ENCODE measurements at places on chromosomes 1 and 21.

GRCh38 chr1:26237230-26237966 lies 3.4 kb downstream of the CEP85 start:
- no peak for DNase-seq

DNA sequence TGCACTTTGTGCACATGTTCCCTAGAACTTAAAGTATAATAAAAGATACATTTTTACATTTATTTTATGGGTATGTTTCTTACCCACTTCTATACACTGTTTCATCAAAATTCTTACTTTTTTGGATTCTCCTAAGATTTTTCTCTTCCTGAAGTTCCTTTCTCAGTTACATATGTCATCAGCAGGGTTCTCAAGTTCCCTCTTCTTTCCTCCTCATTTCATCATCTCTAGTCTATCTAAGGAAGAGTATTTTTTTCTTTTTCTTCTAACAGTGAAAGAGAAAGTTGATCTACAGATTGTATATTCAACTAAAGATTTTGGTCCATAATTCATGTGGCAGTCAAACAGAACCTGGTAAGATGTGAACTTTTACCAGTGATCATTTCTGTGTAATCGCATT lies 41.2 kb upstream of the CYYR1 start:
- DNase-seq: no peak

DNA sequence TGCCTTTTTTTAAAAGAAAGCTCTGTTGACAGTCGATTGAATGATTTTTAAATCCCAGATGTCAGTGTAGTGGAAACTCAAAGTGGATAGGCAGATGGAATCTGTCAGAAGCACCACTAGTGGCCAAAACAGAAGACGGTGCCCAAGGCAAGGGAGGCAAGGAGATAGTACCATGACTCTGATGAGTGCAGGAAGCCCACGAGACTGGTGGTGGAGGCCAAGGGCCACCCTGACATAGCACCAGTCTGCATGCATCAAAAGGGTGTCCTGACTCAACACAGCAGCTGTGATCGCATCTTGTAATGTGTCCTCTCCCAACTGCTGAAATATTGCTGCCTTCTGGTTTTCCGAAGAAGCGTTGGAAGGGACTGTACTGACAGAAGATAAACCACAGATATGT lies 124.1 kb upstream of the PAPPA2 start:
- no peak for DNase-seq

GRCh38 chr1:19315378-19316198 lies 3.5 kb downstream of the SLC66A1 start:
- no peak for DNase-seq

- no peak for DNase-seq
Measured at GRCh38 chr1:30877205-30877912, 31.2 kb downstream of the SDC3 start.

- DNase-seq: no peak
Measured at GRCh38 chr1:31761883-31762282, 2.3 kb downstream of the ADGRB2 start.

GRCh38 chr1:201702936-201703335 lies 126.0 kb upstream of the IPO9 start:
- DNase-seq: no peak

DNA sequence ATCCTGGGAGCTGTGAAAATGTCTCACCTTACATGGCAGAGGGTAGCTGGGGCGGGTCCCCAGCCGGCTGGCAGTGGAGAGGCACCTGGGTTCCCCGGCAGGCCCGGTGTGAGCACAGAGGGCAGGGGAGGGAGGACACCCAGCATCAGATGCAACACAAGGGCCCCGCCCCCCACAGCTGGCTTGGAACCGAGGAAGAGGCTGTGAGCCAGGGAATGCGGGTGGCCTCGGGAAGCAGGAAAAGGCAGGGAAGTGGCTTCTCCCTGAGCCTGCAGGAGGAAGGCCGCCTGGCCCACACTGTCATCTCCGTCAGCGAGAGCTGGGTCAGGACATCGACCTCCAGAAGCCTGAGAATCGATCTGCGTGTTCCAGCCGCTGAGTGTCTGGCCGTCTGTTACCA lies 87.3 kb downstream of the SIK1 start:
- no peak for DNase-seq

DNA sequence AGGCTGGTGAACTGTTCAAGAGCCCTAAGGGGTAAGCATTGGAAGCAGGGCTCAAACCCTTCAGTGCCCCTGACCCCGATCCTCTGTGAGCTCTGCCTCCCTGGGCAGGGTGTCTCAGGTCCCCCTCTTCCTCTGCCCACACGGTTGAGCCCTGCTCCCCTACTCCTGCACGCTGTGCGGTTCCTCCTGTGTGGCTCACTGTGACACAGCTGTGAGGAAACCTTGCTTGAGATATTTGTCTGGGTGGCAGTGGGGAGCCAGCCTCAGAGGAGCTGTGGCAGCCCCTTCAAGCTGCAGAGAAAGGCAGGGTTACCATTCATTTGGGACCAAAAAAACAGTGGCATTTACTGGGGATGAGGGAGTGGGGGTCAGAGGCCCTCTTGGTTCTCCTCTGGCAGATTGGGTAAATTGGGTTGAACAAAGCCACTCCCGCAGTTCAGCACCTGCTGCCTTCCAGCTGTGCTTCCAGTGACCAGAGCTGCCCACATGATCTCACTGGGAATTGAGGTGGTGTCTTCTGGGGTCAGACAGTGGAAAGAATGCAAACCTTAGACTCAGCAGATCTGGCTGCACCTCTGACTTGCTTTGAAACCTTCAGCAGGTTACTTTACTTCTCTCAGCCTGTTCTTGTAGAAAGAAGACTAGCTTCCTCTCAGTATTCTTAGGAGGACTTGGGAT lies 60.6 kb upstream of the CD1D start:
- DNase-seq: no peak

DNA sequence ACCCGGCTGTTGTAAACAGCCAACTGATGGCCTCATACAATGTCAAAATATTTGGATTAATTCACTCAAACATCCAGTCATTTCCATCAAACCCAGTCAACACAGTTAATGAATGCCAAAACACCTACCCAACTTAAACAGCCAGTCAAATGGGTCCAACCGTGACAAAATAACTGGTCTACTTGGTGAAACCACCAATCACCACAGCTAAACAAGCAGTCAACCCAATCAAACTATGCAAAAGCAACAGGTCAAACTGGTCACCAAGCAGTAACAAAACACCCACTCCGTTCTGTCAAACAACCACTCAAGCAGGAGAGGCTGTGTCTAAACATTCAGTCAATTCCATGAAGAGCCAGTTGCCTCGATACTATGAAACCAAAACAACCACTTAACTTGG lies 119.2 kb downstream of the FOXD2 start:
- DNase-seq: no peak

GRCh38 chr21:14290576-14290975 lies 74.6 kb downstream of the RBM11 start:
- no peak for DNase-seq

DNA sequence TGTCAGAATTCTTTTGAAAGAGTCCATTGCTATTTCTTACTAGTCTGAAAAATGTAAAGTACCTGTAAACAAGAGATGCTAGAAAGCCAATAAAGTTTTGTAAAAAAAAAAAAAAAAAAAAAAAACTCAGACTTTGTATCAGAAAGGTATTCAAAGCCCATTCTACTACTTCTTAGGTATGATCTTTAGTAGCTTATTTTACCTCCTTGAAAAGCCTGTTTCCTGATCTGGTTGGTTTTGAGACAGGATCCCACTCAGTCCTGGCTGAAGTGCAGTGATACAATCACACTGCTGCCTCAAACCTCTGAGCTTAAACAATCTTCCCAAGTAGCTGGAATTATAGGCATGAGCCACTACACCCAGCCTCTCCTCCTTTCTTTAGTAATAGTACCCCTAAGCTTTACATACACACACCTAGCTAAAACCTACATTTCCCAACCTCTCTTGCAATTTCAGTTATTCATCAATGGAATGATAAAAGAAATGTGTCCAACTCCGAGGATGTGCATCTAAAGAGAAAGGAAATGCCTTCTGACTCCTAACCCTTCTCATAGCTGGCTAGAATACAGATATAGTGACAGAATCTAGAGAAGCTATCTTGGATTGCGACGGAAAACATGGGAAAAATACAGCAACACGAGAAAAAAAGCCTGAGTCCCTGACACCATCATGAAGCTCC lies 30.6 kb downstream of the EPS15 start:
- DNase-seq: no peak

DNA sequence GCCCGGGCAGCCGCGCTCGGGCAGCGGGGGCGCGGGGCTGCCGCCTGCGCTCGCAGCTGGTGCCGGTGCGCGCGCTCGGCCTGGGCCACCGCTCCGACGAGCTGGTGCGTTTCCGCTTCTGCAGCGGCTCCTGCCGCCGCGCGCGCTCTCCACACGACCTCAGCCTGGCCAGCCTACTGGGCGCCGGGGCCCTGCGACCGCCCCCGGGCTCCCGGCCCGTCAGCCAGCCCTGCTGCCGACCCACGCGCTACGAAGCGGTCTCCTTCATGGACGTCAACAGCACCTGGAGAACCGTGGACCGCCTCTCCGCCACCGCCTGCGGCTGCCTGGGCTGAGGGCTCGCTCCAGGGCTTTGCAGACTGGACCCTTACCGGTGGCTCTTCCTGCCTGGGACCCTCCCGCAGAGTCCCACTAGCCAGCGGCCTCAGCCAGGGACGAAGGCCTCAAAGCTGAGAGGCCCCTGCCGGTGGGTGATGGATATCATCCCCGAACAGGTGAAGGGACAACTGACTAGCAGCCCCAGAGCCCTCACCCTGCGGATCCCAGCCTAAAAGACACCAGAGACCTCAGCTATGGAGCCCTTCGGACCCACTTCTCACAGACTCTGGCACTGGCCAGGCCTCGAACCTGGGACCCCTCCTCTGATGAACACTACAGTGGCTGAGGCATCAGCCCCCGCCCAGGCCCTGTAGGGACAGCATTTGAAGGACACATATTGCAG lies 3.0 kb downstream of the ARTN start:
- peak; percentile 62 for DNase-seq

GRCh38 chr1:201096041-201096461 lies 16.2 kb downstream of the CACNA1S start:
- no peak for DNase-seq

DNA sequence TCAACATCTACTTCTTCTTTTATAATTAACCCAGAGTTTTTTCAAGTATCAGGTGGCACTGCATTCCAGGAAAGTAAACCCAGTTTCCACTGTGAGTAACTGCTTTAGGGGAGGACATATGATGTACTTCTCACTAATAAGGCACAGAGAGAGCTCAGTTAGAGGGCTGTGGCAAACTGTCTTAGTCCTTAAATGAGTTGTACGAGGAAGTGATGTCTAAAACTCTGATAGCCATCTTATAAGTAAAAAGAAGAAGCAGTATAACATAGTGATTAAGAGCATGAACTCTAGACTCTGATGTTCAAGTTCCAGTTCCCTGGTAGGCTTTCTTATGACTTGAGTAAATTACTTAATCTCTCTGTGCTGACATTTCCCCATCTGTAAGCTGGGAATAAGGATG lies 58.7 kb upstream of the PTGS2 start:
- no peak for DNase-seq

GRCh38 chr1:243525085-243525487 lies 269.2 kb downstream of the SDCCAG8 start:
- no peak for DNase-seq

- DNase-seq: no peak
Measured at GRCh38 chr21:39694750-39695149, 50.2 kb upstream of the IGSF5 start.

- no peak for DNase-seq
Measured at GRCh38 chr1:197307551-197307950, 39.5 kb downstream of the CRB1 start.

- DNase-seq: no peak
Measured at GRCh38 chr21:45551316-45551715, 9.1 kb upstream of the SLC19A1 start.

GRCh38 chr1:229344139-229344538 lies 1.3 kb upstream of the CCSAP start:
- no peak for DNase-seq

GRCh38 chr1:235102993-235103411 lies 25.6 kb downstream of the TOMM20 start:
- no peak for DNase-seq

DNA sequence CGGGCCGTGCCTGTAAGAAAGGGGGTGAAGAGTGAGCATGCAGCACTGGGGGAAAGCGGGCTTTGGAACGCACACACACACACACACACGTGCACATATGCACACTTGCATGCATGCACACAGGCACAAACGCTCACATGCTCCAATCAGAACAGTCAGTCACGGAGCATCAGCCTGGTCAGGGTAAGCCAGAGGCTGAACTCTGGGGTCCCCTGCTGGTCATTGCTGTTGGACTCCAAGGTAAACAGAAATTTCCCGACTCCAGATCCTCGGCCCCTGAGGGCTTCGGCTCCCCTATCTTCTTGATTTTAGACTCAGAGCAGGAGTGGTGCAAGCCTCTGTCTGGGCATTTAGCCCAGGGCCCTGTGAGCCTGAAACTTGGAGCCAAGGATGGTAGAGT lies 54.2 kb downstream of the SYT2 start:
- DNase-seq: peak; percentile 36

- no peak for DNase-seq
Measured at GRCh38 chr1:190175320-190175719, 302.3 kb downstream of the BRINP3 start.

GRCh38 chr1:29162025-29162424 lies 19.7 kb downstream of the SRSF4 start:
- DNase-seq: no peak

DNA sequence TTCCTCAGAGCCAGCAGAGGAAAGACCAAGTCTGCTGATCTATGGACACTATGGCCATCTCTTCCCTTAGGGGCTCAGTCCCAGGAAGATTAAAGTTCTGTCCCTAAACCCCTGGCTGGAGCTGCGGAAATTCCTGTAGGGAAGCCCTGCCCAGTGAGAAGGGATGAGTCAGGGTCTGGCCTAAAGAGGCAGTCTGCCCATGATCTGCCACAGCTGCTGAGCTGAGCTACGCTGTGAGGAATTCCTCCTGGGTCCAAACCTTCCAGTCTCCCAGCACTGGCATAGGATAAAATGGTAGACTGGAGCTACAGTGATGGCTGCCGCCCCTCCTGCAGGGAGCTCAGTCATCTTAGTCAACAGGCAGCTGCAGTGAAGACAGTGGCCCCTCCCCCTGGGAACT lies 213.7 kb downstream of the BRINP2 start:
- DNase-seq: no peak
